ELR (cell line): ENCODE measurements at places on chromosomes 6 and 20.
A peak's percentile ranks its signal among the peaks of the same experiment; 100 is the strongest.

GRCh38 chr6:168890306-168890980 is 363.2 kb downstream of the THBS2 start:
- no peak for DNase-seq

- DNase-seq = peak; percentile 30
These were observed 207.6 kb downstream of the OGFRL1 start for GRCh38 chr6:71496018-71496721.

DNA sequence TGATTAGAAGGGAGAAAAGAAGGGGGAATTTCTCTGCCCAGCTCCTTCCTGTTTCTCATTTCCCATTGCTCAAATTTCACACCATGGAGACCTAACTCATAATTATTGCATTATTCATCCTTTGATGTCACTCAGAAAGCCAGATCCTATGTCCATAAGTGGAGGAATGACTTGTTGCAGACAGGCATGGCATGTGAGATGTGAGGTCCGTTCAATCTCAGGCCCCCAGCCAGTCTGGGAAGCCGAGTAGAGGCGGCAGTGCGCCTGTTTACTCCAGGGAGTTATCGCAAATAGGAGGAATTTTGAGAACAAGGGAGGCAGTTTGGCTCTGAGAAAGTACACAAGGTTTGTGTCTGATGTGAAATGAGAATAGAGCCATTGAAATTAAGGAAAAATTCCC is 26.9 kb upstream of the MOCS1 start:
- DNase-seq = peak; percentile 60

DNA sequence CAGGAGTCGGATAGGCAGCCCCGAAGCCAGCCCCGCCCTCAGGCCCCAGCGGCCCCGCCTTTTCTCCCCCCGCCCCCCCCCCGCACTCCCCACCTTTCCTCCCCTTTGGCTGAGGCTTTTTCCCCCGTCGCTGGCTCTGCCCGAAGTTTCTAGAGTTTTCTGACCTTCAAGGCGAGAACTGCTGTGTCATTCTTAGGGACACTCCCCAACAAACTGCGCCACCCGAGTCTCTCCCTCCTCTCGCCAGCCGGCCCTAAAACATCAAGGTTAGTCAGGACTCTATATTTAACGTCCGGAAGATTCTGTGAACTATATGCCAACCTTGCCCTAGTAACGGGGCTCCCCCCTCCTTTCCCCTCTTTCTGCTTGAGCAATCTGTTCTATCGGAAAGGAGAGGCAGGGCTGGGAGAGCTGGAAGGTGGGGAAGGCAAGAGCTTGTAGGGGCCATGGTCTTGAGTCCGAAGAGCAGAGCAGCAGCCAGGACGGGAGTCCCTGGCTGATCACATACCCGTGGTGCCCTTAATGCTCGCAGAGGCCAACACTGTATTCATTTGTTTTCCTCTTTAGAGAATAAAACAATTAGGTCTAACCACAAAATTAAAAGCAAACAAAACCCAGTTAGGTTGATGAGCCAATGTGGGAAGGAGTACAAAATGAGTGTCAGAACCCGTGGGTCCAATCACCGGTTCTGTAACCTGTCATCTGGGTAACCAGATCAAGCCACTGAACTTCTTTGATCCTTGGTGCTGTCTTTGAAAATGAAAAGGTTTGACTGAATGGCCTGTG is 5.3 kb upstream of the HSPA1B start:
- DNase-seq = peak; percentile 85

- DNase-seq = peak; percentile 75
These were observed 5.7 kb upstream of the FKBP5 start for GRCh38 chr6:35694462-35694861.

DNA sequence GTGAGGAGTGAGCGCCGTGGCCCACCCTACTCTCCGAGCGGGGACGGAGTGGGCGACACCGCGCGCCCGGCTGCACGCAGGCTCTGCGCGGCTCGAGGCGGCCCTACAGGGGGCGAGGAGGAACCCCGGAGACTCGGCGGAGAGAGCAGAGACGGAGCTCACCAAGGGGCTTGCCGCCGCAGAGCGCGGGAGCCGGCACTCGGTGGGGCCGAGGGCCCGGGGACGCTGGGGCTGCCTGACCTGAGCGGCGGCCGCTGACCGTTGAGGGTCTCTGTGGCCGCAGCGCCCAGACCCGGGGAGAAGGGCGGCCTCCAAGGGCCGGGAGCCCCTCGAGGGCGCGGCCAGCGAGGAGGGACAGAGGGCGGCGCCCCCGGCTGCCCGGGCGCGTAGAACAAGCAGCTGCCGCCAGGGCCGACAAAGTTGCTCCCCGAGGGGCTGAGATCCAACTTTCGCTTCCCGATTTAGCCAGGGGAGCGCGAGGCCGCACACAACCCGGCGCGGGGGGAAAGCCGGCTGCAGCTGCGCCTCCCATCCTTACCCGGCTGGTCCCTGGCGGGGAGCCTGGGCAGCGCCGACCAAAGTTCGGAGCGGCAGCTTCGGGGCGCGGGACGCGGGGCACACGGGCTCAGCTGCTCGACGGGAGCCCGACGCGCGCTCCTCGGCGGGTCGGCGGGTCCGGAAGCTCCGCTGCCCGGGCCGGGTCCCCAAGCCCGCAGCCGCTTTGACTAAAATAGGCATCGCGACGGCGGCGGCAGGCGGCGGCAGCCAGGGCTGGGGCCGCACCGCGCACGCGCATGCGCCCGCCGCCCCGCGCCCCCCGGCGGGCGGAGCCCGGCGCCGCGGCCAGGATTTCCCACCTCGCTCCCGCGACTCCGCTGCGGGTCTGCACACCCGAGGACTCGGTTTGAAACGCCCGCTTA is 43.1 kb downstream of the POPDC3 start:
- DNase-seq = peak; percentile 78

- DNase-seq = no peak
These were observed 49.3 kb downstream of the LYRM4 start for GRCh38 chr6:5211492-5211891.

DNA sequence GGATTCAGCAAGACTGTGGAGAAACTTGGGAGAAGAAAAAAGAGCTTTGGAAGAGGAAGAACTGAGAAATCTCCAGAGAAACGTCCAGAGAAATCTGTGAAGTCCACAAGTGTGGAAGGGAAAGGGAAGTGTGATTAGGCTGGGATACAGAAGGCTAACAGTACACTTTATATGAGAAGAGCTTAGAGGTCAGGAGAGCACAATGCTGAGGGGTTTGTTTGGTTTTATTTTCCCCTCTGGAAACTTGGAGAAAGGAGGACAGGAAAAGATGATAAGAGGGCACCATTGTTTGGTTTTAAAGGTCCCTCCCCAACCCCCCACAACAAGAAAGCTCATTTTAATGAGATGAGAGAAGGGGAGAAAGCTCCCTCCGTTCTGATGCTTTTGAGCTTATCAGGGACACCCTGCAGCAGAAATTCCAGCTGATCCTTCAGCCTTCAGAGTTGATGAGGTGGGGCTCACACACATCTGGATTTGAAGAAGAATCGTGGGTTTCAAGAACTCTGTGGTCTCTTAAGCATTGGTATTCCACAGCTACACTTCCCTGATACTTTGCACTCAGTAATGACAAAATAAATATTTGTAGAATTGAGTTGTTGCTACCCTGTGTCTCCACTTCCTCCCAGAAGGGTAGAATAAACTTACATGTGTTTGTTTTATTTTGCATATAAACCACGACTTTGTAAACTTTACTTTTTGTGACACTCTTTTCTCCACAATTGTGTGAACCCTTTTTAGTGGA is 1.9 kb downstream of the NT5E start:
- peak; percentile 46 for DNase-seq

DNA sequence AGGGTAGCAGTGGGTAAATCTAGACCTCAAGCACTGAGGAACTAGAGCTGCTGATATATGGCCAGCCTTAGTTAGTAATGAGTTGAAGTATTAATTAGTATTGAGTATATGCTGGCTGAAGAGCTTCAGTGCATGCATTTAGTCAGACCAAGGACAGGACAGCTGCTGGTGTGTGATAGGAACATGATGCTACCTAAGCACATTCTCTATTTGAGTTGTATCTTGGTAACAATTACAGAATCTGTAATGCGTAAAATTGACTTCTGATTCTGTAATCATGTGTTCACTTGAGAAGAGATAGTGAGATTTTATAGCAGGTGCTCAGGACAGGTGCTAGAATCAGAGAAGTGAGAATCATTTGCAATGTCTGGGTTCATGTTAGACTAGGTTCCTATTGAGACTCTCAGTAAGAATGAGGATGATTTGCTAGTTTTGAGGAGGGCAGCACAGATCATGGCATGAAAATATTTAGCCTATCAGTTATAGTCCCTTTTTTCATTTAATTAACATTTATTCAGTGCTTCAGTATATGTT is 369.4 kb upstream of the HS3ST5 start:
- no peak for DNase-seq

- no peak for DNase-seq
These were observed 4.7 kb downstream of the PPP1R18 start for GRCh38 chr6:30681766-30682142.

DNA sequence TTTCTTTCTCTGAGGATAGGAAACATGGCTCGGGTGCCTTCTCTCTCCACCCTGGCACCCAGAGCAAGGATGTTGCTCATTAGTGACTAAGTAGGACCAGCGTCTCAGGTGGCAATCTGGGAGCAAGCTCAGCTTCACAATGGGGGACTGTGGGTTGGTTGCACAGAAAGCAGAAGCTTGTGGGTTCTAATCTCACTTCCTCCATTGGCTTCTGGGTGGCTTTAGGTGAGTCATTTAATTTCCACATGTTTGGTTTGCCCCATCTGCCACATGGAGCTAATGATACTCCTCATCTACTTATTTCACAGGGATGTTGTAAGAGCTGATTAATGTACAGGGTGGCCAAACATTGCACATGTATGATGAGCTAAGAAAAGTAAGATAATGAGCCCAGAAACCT is 54.8 kb upstream of the AKIRIN2 start:
- DNase-seq = peak; percentile 60

DNA sequence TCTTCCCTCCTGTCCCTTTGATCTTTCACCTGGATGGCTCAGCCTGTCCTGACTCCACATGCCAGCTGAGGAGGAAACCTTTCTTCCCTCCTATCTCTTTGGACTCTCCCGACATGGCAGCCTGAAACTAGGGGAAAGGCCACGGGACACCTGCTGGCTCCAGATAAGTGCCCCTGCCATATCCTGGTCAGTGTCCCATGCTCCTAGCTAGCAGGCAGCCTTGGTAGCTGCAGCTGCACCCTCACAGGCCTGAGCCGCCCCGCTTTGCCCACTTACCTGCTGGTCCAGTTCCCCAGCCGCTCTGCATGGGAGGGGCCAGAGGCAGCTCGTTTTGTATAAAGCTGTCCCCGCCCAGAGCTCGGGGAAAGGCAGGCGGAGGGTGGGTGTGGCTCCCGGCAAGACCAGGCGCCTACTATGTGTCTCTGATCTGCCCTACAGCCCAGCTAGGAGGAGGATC is 7.4 kb upstream of the SLC52A3 start:
- DNase-seq = no peak

DNA sequence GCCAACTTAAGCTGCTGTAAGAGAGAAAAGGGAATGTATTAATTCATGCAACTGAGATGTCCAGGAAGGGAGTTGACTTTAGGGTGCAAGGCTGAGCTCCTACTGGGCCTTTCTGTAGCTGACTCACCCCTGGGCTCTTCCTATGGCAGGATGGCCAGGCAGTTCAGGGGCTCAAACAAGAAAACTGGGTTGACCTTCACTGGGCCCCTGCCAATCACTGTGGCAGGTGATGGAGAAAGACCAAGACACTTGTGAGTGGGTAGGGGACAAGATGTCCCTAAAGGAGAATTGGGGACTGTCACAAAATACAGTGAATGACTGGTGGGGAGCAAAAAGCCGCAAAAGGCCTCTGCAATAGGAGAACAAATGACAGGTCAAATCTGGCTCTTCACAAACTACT is 21.5 kb upstream of the RALGAPA2 start:
- no peak for DNase-seq

DNA sequence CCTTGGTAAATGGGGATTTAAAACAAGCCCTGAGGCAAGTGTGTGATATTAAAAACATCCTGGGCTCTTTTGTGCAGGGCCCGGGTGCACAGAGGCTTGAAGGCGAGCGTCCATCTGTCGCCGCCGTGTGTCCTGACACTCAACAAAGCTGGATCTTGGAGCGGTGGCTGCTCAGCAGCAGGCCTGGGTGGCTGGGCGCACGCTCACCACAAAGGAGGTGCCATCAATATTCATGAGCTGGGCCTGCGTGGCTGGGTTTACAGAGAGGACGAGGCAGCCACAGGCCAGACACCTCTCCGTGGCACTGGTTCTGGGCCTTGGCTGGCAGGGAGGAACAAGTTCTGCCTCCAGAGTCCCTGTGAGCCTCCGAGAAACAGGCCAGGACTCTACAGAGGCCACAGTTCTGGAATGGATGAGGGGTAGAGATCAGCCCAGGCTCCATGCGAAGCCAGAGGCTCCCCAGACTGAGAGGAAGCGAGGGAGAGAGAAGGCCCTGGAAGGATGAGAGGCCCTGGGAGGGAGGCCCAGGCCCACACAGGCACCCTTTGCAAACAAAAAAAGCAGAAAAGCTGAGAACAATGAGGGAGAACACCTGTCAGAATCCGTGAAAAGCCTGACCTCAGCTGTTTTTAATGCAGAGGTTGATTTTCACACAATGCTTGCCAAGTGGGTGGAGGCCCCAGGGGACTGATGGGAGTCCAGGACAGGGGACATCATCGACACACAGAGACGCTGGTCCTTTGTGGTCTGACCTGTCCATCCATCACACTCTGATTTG is 21.9 kb downstream of the BHLHE23 start:
- no peak for DNase-seq

- DNase-seq = peak; percentile 28
These were observed 5.2 kb downstream of the INSM1 start for GRCh38 chr20:20373091-20373571.

DNA sequence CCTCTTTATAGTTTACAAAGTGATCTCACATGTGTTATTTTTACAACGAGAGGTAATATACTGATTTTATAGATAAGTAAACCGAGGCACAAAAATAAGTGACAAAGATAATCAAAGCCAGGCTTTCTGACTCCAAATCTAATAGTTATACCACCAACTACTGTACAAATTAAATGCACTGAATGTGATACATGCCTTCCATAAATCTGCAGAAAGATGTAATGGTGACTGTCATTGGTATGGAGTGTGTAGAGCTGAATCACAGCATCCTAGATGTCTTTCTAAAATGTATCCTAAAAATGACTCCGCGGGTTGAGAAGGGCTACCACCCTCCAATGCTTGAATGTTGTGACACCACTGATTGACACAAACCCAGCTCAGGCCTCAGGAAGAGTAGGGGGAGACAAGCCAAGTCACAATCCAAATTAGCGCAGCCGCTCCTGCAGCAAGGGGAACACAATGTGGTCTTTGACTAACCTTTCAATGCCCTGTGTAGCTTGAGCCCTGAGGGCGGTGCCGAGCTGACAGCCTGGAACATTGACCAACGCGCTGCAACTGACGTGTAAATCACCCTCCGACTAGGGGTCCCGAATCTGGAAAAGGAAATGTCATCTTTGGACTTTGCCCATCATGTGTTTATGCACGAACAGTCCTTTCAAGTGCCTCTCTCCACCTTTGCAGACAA is 136.8 kb downstream of the OLIG3 start:
- DNase-seq = no peak

GRCh38 chr6:167759912-167760311 is 66.8 kb upstream of the AFDN start:
- DNase-seq = no peak

- DNase-seq = no peak
These were observed 43.4 kb downstream of the MYH7B start for GRCh38 chr20:34999021-34999451.

GRCh38 chr6:134849920-134850447 is 99.9 kb downstream of the ALDH8A1 start:
- no peak for DNase-seq
